Suprapubic skin (tissue), 4 donors: ENCODE measurements at places on chromosomes 1 and 21. TPM values are rescaled to one million over a fixed set of nuclear protein-coding genes. Genes with fewer than 3 reads are reported as not detected.

DNA sequence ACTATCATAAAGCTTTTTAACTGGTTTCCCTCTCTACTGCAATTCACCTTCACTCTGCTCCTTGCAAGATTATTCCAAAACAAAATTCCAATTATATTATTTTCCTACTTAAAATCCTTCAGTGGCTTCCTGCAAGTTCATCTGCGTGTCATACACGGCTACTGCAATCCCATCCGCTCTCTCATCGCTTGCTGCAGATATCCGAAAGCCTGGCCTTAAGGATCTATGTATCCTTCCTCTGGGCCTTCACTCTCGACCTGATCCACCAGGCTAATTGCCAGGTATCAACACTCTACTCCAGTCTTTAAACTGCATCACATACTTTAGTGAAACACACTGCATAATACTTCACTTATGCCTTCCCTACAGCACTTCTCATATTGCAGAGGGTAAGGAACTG lies 44.0 kb downstream of the VAV3 start:
- H3K27ac ChIP-seq: no peak overlapping the region
- DNase-seq: no peak
- H3K4me3 ChIP-seq: no peak overlapping the region
- no peaks in the 10 kb centered on the region for H3K27me3 ChIP-seq
- no peaks in the 10 kb centered on the region for H3K4me1 ChIP-seq
- no peaks in the 10 kb centered on the region for H3K36me3 ChIP-seq

- no peaks in the 10 kb centered on the region for H3K36me3 ChIP-seq
- H3K27ac ChIP-seq: no peak overlapping the region
- no peaks in the 10 kb centered on the region for H3K4me1 ChIP-seq
- H3K27me3 ChIP-seq: no peaks in the 10 kb centered on the region
- no peak for DNase-seq
- no peak overlapping the region for H3K4me3 ChIP-seq
Observed at GRCh38 chr1:198893141-198893540, 254.3 kb downstream of the PTPRC start.

DNA sequence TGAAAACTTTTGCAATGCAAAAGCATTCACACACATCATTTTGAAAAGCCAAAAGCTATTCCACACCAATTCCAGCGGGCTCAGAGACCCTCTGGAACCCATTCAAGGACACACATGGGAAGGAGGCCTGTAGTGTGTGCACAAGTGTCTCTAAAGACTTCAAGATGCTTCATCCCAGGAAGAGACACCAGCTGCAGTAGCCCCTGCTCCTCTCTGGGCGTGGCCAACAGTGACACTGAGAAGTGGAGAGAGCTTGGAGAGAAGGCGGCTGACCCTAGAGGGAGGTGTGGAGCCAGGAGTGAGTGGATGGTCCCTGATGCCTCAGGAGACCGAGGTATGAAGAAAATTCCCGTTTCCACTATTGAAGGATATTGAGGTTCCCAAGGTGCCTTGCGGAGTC lies 14.9 kb upstream of the TNNI1 start:
- H3K4me3 ChIP-seq: no peak overlapping the region
- H3K36me3 ChIP-seq: no peaks in the 10 kb centered on the region
- no peak for DNase-seq
- H3K27ac ChIP-seq: no peak overlapping the region

GRCh38 chr21:31846690-31847089 lies 26.1 kb upstream of the HUNK start:
- no peak overlapping the region for H3K27ac ChIP-seq
- no peak for DNase-seq
- no peak overlapping the region for H3K4me3 ChIP-seq
- no peaks in the 10 kb centered on the region for H3K36me3 ChIP-seq
- H3K4me1 ChIP-seq: no peaks in the 10 kb centered on the region

GRCh38 chr21:34881421-34881820 lies 167.7 kb downstream of the RUNX1 start:
- peak overlapping the region; percentile 24 for H3K27ac ChIP-seq
- H3K36me3 ChIP-seq: peaks cover 5% of the 10 kb centered on the region
- peak overlapping the region; percentile 84 for H3K4me3 ChIP-seq
- peaks cover 43% of the 10 kb centered on the region for H3K4me1 ChIP-seq
- peaks cover 11% of the 10 kb centered on the region for H3K27me3 ChIP-seq

- no peaks in the 10 kb centered on the region for H3K27me3 ChIP-seq
- no peaks in the 10 kb centered on the region for H3K36me3 ChIP-seq
- H3K27ac ChIP-seq: no peak overlapping the region
- no peak for DNase-seq
Observed at GRCh38 chr1:234555390-234556024, 54.5 kb downstream of the IRF2BP2 start.

GRCh38 chr1:184892116-184892515 lies 82.2 kb downstream of the NIBAN1 start:
- no peaks in the 10 kb centered on the region for H3K36me3 ChIP-seq
- DNase-seq: no peak
- peaks cover 38% of the 10 kb centered on the region for H3K4me1 ChIP-seq
- H3K27ac ChIP-seq: no peak overlapping the region
- no peak overlapping the region for H3K4me3 ChIP-seq

GRCh38 chr1:21436488-21437340 lies 3.2 kb upstream of the NBPF3 start:
- H3K36me3 ChIP-seq: no peaks in the 10 kb centered on the region
- no peak overlapping the region for H3K27ac ChIP-seq
- H3K4me1 ChIP-seq: peaks cover 26% of the 10 kb centered on the region
- peak overlapping the region; percentile 40 for H3K4me3 ChIP-seq

DNA sequence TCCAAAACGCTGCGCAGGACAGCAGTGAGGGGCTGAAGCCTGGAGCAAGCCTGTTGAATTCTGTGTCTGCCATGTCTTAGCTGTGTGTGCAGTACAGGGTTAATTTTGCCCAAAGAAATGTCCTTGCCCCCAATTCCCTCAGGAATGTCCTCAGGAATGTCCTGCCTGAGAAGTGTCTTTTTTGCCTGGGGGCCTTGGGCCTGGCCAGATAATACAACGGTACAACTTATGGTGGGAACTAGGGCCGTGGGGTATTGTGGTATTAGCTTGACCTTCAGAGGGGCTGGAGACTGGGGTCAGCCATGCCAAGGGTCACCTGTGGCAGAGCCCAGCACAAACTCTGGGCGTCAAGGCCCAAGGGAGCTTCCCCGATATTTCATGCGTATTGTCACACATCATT lies 107.7 kb downstream of the AJAP1 start:
- no peaks in the 10 kb centered on the region for H3K36me3 ChIP-seq
- H3K27ac ChIP-seq: no peak overlapping the region
- H3K4me1 ChIP-seq: no peaks in the 10 kb centered on the region
- H3K4me3 ChIP-seq: no peak overlapping the region

- H3K27ac ChIP-seq: no peak overlapping the region
- no peak overlapping the region for H3K4me3 ChIP-seq
- no peaks in the 10 kb centered on the region for H3K36me3 ChIP-seq
- no peaks in the 10 kb centered on the region for H3K4me1 ChIP-seq
- no peaks in the 10 kb centered on the region for H3K27me3 ChIP-seq
Observed at GRCh38 chr1:227127891-227128290, 187.8 kb downstream of the COQ8A start.

DNA sequence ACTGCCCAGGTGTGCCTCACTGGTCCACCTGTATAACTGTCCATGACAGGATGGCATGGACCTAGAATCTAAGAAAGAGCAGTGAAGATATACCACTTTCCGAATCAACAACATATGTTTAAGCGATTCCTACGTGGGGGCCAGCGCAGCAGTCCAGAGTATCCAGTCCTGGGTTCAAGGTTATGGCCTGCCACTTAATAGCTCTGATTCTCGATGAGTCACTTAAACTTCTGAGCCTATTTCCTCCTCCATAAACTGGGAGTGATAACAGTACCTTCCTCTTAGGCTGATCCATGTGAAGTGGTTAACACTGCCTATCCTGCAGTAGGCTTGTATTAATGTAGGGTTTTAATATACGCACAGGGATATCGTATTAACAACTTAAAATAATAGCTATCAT lies 2.8 kb downstream of the STPG1 start:
- H3K27me3 ChIP-seq: no peaks in the 10 kb centered on the region
- no peak overlapping the region for H3K4me3 ChIP-seq
- H3K36me3 ChIP-seq: no peaks in the 10 kb centered on the region

DNA sequence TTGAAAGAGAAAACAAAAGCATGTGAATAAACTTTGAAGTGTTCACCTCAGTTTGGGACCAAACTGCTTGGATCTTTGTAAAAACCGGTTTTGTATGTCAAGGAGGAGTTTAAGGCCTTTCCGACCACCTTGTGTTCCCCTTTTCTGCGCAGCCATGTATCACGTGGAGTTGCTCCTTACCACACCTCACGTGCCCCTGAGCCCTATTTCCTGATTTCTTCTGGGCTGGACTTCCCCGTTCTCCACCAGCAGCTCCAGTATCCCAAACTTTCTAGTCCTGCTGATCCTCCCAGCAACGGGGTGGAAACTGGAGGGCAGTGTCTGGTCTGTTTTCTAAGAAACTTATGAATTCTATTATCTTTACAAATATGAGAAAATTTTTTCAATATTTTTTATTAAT lies 1.6 kb upstream of the SH3D21 start:
- no peak for DNase-seq
- peaks cover 39% of the 10 kb centered on the region for H3K36me3 ChIP-seq
- H3K27me3 ChIP-seq: no peaks in the 10 kb centered on the region
- no peak overlapping the region for H3K4me3 ChIP-seq
- H3K4me1 ChIP-seq: peaks cover 44% of the 10 kb centered on the region

GRCh38 chr1:158799689-158800088 lies 18.7 kb upstream of the OR6N2 start:
- H3K27ac ChIP-seq: no peak overlapping the region
- no peak overlapping the region for H3K4me3 ChIP-seq
- H3K36me3 ChIP-seq: no peaks in the 10 kb centered on the region
- no peaks in the 10 kb centered on the region for H3K4me1 ChIP-seq

GRCh38 chr1:61322008-61322744 lies 239.8 kb downstream of the NFIA start:
- no peaks in the 10 kb centered on the region for H3K36me3 ChIP-seq
- H3K4me3 ChIP-seq: no peak overlapping the region
- peak overlapping the region; percentile 38 for H3K27ac ChIP-seq
- H3K27me3 ChIP-seq: no peaks in the 10 kb centered on the region
- peaks cover 73% of the 10 kb centered on the region for H3K4me1 ChIP-seq

DNA sequence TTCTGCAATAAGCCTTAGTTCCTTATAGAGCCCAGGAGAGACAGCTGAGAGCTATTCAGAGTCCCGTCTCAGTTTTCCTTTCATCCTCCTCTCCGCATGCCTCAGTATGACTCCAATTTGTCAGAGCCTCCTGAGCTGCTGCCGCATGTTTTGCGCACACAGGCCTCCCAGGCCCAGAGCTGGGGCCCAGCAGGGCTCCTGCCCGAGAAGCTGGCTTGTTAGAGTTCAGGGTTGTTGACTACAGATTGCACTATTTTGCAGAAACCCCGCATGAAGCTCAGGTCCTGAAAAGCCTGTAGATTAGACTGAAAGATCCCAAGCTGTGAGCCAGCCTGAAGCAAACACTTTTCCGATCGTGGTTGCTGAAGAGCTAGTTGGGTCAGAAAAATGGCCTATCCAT lies 51.5 kb downstream of the IGSF5 start:
- no peak for DNase-seq
- no peaks in the 10 kb centered on the region for H3K27me3 ChIP-seq
- H3K4me1 ChIP-seq: no peaks in the 10 kb centered on the region
- H3K36me3 ChIP-seq: no peaks in the 10 kb centered on the region
- no peak overlapping the region for H3K27ac ChIP-seq

DNA sequence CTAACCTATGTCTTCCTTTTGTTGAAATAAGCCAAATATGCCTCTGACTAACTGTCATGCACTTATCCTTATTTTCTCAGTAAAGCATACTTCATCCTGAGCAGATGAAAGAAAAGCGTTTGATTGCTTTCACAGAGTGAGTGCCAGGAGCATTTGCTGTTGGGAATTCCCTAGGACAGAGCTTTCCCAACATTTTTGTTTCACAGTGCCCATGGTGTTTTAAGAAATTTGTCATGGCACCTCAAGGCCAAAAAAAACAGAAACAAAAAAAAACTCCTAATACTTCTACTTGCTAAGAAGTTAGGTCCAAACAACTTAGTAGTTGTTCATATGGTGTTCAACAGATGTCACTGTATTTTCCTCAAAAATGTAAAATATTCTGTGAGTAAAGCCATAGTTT lies 120.8 kb upstream of the BMP8A start:
- no peaks in the 10 kb centered on the region for H3K27me3 ChIP-seq
- peaks cover 84% of the 10 kb centered on the region for H3K36me3 ChIP-seq
- DNase-seq: no peak
- H3K4me3 ChIP-seq: no peak overlapping the region
- no peak overlapping the region for H3K27ac ChIP-seq

DNA sequence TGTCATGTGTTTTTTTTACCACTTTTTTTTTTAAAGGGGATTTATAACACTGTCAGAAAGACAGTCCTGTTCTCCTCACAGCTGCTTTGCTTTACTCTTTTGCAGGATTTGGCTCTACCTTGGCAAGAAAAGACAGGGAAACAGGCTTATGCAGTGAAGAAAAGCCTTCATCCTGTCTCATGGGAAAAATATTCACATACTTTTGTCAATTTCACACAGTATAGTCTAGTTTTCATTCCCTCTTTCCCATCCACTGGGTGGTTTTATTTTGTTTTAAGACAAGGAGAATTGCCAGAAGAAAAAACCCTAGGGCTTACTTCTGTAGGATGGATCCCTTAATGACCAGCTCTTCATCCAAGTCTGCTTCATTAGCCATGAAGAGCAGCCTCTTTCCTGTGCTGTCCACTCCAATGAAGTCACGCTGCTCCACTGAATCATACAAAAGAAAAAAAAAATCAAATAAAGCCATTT lies 60.0 kb downstream of the EIF2B3 start:
- peaks cover 6% of the 10 kb centered on the region for H3K4me1 ChIP-seq
- DNase-seq: no peak
- no peaks in the 10 kb centered on the region for H3K36me3 ChIP-seq
- H3K27ac ChIP-seq: peak overlapping the region; percentile 22
- H3K27me3 ChIP-seq: no peaks in the 10 kb centered on the region
- H3K4me3 ChIP-seq: no peak overlapping the region

- no peak overlapping the region for H3K4me3 ChIP-seq
- peaks cover 100% of the 10 kb centered on the region for H3K27me3 ChIP-seq
Observed at GRCh38 chr1:18635891-18636595, 5.4 kb downstream of the PAX7 start.

The C2CD4D gene
- total RNA-seq: 7.3 TPM

The NHLH1 gene
- not detected for total RNA-seq

The OVAAL gene
- total RNA-seq: not detected

The GBP4 gene
- total RNA-seq: 1.2 TPM

The TSACC gene
- total RNA-seq: not detected

The TRIM67 gene
- total RNA-seq: 0.38 TPM

The OXCT2 gene
- total RNA-seq: 0.64 TPM

The NTMT2 gene
- total RNA-seq: not detected

The PYHIN1 gene
- not detected for total RNA-seq
